ENCODE measurements at places on chromosomes 1 and 21.

GRCh38 chr1:175040324-175040879 is 17.2 kb upstream of the MRPS14 start:
- no peak for DNase-seq

- no peak for DNase-seq
Measured at GRCh38 chr21:30320215-30320614, at the start of gene KRTAP26-1. TSS of gene KRTAP26-1 (minus strand) at chr21:30320315. CDS start at chr21:30320035, 280 bp downstream.

DNA sequence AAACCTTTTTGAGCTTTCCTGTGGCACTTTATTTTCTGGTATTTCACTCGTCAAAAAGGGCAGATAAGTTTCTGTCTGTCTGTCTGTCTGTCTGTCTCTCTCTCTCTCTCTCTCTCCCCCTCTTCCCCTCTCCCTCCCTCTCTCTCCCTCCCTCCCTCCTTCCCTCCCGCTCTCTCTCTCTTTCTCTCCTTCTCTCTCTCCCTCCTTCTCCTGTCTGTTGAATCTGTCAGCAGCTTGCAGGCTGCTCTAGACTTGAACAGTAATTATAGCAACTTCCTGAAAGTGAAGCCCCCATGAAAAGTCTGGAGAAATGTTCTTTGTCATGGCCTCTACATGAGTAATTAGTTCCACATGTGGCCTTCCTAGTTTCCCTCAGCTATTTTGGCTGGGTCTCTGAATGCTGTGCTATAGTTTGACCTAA is 275.2 kb upstream of the C1orf105 start:
- no peak for DNase-seq

DNA sequence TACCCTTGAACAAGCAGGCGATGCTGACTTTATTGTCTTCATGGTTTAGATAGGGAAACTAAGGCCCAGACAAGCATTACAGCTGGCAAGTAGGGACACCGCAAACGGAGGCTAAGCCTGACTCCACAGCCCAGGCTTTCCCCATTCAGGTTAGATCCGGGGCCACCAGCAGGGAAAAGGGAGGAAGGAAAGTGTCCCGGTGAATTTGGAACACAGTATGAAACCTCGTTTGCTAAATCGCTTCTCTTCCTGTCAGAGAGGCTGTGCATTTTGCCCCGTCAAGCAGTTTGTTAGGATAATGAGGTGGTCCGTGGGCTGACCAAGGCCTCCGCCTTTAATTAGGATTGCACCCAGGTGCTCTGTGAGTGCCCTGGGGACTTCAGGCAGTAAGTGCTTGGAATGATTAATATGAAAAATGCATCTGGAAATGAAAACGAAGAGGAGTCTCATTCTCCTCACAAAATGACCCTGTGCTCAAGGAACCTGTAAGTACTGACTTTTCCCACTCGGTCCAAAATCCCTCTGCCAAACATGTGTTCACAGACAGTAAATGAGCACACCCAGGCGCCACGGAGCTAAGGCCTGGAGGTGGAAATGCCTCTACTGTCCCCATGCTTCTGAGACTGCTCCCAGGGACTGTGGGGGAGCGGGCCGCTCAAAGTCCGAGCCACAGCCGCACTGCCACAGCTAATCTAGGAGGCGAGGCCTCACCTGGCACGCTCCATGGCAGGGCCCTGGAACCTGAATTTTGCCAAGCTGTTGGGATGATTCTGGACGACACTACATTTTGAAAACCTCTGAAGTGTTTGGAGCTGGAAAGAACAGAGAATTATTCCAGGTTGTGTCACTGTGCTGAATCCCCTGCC is 234.1 kb downstream of the SDCCAG8 start:
- no peak for DNase-seq

DNA sequence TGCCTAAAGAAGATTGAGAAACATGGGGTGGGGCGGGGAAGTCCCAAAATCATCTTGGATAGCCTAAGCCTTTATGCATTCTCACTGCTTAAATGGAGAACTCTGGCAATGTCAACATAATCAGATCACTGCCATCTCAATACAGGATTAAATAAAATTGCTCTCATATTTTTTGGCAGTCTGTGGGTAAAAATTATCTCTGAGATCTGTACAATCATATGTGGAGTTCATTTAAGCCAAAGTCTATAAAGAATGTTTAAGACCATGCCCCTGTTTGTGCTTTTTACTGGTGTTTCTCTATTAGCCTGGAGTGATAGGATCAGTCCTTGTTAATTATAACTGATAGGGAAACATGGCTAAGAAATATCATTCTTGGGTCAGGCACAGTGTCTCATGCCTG is 136.3 kb downstream of the GPR52 start:
- no peak for DNase-seq

GRCh38 chr1:59879574-59879973 is 47.0 kb downstream of the CYP2J2 start:
- DNase-seq, result peak; percentile 29

GRCh38 chr1:70738624-70739023 is 309.0 kb downstream of the PTGER3 start:
- DNase-seq, result no peak

- DNase-seq, result peak; percentile 90
Measured at GRCh38 chr1:209747580-209748262, 8.1 kb upstream of the TRAF3IP3 start.

DNA sequence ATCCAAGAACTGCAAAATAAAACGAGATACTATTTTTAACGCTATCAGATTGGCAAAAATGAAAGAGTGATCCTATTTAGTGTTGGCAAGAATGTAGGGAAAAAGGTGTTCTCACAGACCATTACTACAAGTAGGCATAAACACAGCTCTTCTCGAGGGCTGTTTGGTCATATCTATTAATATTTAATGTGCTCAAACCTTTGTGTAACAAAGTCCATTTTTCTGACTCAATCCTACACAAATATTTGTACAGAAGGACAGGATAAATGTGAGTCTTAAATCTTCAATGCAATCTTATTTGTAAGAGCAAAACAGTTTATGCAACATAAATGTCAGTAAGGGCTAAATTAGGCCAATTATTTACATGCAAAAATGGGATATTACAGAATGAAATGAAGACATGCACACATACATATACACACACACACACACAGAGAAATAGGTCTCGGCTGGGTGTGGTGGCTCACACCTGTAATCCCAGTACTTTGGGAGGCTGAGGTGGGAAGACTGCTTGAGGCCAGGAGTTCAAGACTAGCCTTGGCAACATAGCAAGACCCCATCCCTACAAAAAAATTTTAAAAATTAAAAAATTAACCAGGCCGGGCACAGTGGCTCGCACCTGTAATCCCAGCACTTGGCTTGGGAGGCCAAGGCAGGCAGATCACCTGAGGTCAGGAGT is 17.7 kb downstream of the DHCR24 start:
- DNase-seq, result no peak

DNA sequence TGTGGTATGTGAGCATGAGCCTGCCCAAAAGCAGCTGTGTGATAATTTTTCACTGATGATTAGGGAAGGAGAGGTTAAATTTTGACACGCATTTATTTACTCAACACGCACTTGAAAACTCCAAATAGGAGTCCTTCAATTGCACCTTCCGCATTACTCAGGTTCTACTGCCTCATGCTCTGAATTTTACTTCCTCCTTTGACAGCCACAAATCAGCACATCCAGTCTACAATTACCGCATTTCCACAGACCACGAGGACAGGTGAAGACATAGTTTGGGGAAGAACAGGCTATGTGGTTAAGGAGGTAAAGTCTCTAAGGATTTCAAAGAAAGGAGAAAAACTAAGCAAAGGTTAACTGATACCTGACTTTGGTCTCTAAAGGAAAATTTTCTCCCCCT is 2.6 kb downstream of the CAPN8 start:
- no peak for DNase-seq

DNA sequence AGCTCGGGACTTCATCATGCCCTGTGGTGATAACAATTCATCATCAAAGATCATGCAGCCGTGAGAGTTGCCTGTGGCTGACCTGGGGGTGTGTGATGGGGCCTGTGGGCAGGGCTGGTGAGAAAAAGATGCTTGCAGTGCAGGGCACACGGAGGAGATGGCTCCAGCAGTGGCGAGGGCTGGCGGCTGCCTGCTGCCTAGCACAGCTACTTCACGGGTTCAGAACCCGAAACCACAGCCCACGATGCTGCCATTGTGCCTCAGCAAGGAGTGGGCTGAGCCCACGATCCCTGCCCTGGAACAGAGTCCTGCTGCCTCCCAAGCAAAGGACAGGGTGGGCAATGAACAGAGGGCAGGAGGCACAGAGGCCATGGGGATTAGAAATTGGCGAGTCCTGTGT is 631 bp upstream of the KRTAP10-9 start:
- peak; percentile 44 for DNase-seq

DNA sequence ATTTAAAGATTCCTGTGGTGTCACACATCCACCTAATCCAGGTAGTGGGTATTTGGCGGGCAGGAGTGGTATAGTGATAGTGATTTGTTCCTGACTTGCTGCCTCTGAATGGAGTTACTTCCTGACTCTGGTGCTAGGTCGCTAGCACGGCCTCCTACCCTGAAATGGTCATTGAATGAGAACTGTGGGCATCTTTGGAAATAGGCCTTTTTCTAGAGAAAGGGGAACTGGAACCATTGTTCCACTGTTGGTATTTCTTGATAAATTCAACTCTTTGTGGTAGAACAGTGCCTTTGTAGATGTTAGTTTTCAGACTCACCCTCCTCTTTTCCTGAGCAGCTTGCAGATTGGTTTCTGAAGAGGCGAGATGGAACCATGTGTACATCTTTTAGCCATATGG is 1.5 kb downstream of the QSOX1 start:
- DNase-seq, result no peak

DNA sequence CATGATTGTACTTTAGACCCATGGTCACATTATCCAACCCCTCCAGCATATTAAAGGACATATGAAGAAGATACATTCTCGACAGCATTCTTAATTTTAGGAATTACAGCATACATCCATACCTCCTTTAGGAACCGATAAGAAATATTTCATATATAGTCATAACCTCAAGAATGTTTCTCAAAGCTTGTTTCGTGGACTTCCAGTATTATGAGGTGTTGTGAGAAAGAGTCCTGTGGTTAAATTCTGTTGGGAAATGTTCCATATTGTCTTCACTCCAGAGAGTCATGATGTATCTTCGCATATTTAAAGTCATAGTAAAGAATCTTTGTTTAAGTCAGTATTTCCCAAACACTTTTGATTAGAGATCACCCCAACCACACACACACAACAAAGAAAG is 321.0 kb upstream of the SNX7 start:
- no peak for DNase-seq

- DNase-seq, result peak; percentile 87
Measured at GRCh38 chr1:156892190-156893047, 1.1 kb upstream of the PEAR1 start.

DNA sequence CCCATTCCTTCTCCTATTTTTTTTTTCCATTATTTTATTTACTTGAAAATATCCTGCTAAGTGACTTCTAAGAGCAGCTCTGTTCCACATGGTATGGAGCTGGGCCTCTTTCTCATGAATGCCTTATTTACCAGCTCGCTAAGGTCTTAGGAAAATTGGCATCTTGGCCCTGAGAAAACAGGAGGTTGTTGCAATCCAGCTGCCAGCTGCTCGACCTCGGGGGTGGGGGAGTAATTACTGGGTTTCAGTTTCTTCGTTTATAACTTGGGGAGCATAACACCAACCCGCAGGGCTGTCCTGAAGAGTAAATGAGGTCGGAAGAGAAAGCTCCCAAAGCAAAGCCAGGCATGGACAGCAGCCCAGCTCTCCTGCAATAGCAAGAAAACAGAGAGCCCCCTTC is 176.3 kb downstream of the AJAP1 start:
- no peak for DNase-seq

DNA sequence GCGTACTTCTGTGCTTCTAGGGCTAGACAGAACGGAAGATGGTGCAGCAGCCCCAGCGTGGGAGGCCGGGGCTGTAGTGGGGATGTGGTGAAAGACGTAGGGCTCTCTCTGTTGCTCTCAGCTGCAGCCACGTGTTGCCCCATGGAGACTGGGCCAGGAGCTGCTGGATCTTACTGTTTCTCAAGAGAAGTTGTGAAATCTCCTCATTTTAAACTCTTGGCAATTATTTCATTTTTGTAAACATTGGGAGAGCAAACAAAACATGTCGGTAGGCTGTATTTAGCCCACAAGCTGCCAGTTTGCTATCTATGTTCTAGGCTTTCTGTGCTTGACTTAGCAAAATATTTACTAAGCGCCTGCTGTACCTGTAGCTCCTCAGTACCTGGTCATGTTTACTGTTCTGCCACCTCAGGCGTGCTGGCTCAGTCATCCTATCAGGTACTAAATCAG is 15.9 kb upstream of the ELOA start:
- DNase-seq, result no peak

DNA sequence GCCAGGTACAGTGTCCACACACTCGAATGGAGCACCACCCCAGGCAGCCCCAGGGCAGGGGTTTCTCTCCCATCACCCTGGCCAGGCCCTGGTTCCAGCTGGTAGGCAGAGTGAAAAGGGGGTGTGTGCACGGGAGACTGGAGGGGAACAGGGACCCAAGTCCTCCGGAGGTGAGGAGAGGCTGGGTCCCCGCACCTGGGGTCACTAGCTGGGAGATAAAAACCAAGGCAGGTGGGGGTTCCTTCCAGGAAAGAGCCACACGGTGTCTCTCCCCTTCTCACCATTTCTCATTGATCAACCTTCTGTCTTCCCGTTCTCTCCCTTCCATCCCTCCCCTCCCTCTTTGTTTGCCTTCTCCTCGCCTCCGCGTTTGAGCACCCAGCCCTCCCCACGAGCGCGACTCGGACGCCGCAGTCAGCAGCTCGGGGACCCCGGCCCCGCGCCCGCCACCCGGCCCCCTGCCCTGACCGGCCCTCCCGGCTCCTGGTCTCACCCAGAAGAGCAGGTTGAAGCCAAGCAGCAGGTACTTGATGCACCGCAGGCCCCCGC is 358 bp downstream of the TSPAN2 start:
- DNase-seq, result no peak

DNA sequence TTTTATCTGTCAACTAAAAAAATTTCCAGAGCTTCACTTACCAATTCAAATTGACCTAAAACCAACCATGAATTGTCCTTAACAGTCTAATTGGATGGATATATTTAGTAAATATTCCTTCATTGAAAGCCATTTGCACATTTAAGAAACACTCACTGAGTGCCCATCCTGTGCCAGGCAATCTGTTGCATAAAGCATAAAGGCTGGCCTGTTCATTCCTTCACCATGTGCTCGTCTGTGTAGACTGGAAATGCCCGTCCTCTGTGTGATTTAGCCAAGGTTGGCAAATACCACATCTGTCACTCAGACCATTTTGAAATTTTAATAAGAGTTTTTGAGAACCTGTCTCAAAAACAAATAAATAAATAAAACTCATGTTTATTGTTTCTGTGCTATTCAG is 57.1 kb downstream of the ZNF684 start:
- DNase-seq, result no peak

GRCh38 chr1:27026621-27027574 is 14.2 kb upstream of the TENT5B start:
- no peak for DNase-seq

- no peak for DNase-seq
Measured at GRCh38 chr1:71660411-71660810, 579.6 kb upstream of the ZRANB2 start.

DNA sequence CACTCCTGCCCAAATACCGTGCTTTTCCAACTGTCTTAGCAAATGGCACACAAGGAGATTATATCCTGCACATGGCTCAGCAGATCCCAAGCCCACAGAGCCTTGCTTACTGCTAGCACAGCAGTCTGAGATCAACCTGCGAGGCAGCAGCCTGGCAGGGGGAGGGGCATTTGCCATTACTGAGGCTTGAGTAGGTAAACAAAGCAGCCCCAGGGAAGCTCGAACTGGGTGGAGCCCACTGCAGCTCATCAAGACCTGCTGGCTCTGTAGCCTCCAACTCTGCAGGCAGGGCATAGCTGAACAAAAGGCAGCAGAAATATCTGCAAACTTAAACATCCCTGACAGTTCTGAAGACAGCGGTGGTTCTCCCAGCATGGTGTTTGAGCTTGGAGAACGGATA is 70.1 kb upstream of the PTBP2 start:
- no peak for DNase-seq

- no peak for DNase-seq
Measured at GRCh38 chr1:216518844-216519627, 95.8 kb upstream of the USH2A start.
